ENCODE measurements at places on chromosomes 5 and 9.

GRCh38 chr5:7705261-7705660 lies 145.7 kb downstream of the CFAP90 start:
- DNase-seq, result no peak

DNA sequence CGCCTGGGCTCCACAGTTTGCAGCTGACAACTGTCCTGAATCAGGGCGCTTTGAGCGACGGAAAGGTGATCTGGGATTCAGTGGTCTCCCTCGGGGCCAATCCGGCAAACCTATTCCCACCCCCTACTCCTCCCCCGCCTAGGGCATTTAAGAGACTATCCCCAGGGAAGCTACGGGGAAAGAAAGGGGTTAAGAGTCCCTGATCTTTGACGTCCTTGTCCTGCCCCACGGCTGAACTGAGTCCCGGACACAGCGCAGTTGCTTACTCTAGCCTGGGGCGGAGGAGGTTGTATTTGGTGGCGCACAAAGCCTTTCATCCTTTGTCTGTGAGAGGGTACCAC lies 3.4 kb downstream of the RORB start:
- no peak for DNase-seq

GRCh38 chr5:138685193-138685745 lies 68.0 kb upstream of the CTNNA1 start:
- no peak for DNase-seq

DNA sequence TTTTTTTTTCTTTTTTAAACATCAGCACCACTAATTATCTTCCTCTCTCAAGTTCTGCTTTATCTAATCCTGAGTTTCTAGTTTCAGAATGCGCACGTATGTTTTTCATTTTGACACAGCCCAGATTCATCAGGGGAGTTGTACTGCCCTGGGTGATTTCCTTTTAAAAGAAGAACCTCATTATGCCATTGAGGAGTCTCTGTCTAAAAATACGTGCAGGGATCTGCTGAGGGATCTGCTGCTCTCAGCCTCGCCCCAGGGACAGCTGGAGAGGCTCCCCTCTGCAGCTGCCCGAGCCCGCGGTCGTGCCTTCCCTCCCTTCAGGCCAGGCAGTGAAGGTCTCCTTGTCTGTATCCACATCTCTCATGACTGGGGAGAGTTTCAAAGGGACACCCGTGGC lies 273.1 kb downstream of the ARHGEF28 start:
- DNase-seq, result no peak

DNA sequence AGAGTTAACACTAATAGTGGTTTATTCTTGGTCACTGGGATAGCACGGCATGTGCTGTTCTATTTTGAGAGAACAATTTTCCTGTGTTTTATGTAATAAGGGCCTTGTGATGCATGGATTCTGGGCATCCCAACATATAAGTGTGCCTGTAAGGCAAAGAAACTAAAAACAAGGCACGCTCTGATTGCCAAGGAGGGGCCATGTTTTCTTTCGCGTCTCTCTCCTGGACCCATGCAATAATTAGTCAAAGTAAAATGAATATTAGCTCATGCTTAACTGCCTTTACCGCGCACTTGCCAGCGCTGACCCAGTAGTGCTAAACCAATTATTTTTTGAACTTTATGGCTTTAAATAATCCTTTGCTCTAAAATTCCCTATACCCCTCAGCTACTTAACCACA lies 140.9 kb downstream of the PSAT1 start:
- DNase-seq, result no peak

DNA sequence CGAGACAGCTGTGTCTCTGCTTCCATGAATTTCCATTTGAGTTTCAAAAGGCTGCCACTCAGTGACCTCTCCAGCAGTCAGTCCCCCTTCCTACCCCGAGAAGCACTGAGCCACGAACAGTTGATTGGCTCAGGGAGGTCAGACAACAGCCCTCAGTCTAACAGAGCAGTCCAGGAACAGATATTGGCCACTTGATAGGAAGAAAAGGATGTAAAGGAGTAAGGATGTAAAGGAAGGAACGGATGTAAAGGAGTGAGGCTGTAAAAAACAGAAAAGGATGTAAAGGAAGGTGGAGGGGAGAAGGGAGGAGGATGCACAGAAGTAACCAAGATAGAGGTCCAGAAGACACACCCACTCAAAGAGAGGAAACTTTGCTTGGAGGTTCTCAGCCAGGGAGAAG lies 3.2 kb upstream of the NR4A3 start:
- no peak for DNase-seq

DNA sequence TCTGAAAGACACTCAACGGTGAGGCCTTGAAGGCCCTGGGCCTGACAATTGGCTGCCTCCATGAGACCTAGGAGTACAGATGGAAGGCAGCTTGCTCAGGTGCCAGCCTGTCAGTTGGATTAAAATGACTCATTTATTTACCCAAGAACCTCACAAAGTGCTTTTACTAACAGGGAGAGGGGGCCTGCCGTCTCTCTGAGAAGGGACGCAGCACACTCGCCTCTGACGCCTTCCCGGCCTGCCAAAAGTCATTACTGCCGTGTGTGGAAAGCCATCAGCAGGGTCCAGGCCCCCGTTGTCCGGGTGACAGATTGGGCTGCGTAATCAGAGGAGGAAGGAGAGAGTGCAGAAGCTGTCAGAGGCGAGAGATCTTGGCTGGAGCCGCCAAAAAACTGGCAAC lies 32.4 kb downstream of the DDX31 start:
- DNase-seq, result no peak

GRCh38 chr5:128427921-128428320 lies 110.1 kb downstream of the FBN2 start:
- no peak for DNase-seq

DNA sequence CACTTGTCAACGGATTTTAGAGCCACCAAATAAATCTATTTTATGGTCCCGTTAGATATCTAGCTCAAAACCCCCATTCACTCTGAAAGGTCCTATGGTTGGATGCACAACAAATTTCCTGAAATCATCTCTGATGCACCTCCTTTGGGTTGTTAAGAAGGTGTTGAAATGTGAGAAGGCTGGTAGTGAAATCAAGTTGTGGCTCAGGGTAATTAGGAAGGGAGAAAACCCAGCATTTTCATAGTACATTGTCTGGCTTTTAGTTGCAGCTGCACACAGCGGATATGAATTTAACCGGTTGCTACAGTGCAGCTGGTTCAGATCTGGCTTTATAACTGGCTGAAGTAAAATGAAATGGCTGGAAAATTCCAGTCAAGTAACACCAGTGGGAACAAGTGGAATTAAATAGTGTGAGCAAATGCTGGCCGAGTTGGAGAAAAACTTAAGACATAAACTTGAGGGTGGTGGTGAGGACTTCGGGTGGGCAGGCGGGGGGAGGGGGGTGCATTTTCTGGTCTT lies 17.6 kb downstream of the RGMB start:
- no peak for DNase-seq

DNA sequence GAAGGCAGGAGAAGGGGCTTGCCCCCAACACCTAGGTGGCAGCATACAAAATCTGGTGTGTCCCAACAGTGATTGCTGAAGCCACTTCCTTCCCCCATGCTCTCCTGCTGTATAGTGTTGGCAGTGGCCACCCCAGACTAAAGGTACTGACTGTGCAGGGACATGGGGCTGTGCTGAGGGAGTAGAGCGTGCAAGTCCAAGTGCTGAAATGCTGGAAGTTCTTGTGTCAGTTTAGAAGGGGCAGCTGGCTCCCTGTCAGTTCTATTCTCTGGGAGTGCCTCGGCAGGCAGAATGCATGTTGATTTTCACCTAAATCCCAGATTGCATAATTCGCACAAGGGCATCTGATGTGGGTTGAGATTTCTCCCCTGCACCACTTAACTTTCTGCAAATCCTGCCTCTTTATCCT lies 68.6 kb downstream of the GDNF start:
- no peak for DNase-seq

- no peak for DNase-seq
Observed at GRCh38 chr9:110575169-110575568, 4.4 kb downstream of the SVEP1 start.

GRCh38 chr9:1125741-1126140 lies 75.6 kb downstream of the DMRT2 start:
- DNase-seq, result no peak

DNA sequence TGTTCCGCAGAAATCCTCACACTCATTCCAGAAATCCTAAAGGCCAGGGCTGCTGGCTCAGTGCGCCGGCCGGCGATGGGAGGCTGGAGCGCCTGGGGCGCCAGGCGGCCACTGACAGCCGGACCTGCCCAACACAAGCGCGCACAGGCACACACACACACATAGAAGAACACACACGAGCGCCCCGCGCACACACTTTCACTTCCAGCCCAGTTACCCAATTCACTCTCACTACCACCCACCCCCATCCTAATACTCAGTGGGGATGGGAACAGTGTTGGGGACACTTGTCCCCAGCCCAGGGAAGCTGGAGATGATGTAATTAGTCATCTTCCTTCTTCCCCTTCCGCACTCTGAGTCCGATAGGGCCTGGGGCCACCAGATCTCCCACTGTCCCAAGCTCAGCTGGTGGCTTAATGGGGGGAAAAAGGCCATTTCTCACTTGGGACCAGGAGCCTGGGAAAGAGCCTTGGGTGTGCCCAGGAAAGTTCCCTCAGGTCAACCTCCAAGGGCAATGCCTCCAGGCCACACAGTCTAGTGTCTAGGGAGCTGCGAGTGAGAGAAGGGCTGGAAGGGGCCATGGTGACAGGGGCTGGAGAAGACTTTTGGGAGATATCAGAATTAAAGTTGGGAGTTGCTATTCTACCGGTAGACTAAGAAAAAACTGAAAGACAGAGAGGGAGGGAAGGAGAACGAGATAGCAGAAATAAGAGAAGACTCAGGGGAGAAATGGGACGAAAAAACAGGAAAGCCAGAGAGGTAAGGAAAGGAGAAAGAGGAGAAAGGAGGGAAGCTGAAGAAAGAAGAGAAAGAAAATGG lies 1.7 kb downstream of the EBF1 start:
- no peak for DNase-seq

GRCh38 chr5:170434966-170435605 lies 45.9 kb upstream of the KCNMB1 start:
- peak; percentile 29 for DNase-seq

DNA sequence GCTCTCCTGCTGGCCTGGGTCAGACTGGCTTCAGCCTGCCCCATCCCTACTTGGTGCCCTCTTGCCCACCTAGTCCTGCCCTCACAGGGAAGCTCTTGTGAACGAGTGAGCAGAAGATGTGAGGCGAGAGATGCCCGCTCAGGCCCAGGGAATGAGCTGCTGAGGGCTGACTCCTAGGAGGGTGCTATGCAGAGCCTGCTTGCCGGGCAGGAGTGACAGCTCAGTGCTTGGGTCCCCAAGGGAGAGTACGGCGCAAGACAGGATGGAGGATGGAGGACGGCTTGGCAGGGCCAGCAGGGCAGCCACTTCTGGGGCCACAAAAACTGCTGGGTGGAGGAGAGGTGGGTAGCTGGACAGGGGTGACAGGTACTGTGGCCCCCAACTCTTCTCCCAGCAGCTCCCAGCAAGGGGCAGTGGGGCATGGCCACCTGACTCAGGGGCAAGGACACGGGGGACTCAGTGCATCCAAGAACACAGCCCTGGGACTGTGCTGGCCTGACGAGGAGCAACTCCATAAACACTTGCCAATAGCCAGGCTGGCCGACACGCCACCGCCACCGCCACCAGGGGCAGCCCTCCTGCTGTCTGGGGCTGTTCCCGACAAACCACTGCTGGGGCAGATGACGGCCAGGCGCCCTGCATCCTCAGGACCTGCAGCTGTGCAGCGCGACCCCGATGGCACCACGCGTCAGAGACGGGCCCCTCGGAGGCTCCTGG lies 55.6 kb upstream of the UBAC1 start:
- DNase-seq, result no peak

- no peak for DNase-seq
Observed at GRCh38 chr5:163535290-163535689, 29.9 kb downstream of the MAT2B start.

- no peak for DNase-seq
Observed at GRCh38 chr5:32276173-32276853, 36.4 kb downstream of the MTMR12 start.

DNA sequence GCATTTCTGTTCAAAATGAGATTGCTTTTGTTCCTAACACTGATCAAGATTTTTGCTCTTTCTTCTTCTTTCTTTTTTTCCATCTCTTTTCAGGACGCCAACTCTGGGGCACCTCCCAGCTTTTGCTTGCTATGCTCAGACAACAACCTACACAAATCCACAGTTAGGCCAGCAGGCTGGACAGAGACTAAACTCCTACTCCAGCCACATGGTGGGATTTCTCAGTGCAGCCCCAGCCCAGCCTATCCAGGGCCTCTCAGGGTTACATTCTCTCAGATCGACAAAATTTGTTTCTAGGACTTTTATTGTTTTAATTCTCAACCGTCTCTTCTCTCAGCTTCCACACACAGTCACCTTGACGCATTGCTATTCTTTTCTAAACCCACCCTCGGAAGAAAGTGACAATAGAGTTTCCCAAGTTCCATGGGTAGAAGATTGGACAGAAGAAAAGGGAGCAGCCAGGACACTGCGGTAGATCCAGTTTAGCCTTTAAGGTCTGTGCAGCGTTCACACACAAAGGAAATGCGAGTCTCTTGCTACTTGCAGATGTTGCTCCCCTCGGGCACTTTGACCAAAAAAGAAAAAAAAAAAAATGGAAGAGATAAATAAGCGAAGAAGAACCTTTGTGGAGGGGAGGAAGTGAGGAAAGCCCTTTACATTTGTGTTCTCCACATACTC lies 588.6 kb upstream of the GRAMD2B start:
- DNase-seq, result no peak

DNA sequence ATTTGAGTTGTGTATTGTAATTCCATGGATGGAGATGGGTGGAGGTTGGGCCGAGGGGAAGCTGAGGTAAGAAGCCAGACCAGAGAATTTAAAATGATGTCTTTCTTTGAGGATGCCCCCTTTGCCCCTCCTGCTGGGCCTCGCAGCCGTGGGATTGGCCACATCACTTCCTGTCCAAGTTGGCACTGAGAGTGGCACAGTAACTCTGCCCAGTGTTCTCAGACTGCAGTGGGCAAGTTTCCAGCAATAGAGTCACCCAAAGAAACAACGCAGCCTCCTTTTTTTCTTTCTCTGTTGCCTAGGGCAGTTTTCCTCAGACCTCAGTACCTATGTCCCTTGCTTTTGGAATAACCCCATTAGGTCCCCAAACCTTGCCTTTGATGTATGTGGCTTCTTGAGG lies 306.6 kb upstream of the DMRT1 start:
- no peak for DNase-seq

DNA sequence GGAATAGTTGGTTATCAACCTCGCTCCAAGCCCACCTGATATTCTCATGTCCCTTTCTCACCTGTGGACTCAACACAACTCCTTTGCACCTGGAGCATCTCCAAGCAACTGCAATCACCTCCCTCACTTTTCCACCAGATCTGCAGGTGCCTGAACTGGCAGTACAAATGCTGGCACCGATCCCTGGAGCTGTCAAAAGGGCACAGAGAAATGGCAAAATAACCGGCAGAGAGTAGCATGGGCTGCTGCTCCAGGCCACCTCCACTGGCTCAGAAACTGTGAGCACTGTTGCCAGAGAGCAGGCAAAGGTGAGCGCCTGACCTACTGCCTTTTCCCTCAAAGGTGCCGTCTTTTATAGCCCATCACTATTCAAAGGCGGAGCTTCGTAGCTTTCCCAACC lies 14.7 kb downstream of the EQTN start:
- DNase-seq, result no peak

Measured in activated CD4-positive, CD25-positive, alpha-beta regulatory T cell (primary cell).